Epithelial cell of esophagus (primary cell): ENCODE measurements at places on chromosomes 4 and X.
A peak's percentile ranks its signal among the peaks of the same experiment; 100 is the strongest.

GRCh38 chr4:158322109-158322508, 111.8 kb downstream of the TMEM144 start:
- DNase-seq: no peak

- no peak for DNase-seq
These were observed 491.9 kb downstream of the MID1IP1 start for GRCh38 chrX:39293203-39293602.

- DNase-seq: no peak
These were observed 1151.3 kb upstream of the IGFBP7 start for GRCh38 chr4:58261526-58261925.

- no peak for DNase-seq
These were observed 81.3 kb upstream of the TMEM33 start for GRCh38 chr4:41853973-41854372.

DNA sequence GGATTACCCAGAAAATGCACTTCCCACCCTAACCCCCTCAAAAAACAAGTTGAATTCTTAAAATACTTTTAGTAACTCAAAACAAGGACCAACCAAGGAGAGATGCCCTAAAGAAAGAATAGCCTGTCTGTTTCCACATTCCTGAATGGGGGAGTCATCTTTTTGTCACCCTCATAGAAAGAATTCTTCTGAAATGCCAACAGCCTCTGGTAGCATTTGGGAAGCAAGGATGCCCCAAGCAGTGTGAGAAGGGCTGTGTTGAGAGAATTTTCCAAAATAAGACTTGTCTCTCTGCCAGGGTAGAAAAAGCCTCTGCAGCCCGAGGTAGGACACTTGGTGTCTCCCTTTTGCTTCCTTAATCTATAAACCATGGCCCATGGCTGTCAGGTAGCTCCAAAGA, 173.1 kb upstream of the VCX3A start:
- DNase-seq: no peak

- no peak for DNase-seq
These were observed 31.1 kb downstream of the ART3 start for GRCh38 chr4:76105652-76106051.

DNA sequence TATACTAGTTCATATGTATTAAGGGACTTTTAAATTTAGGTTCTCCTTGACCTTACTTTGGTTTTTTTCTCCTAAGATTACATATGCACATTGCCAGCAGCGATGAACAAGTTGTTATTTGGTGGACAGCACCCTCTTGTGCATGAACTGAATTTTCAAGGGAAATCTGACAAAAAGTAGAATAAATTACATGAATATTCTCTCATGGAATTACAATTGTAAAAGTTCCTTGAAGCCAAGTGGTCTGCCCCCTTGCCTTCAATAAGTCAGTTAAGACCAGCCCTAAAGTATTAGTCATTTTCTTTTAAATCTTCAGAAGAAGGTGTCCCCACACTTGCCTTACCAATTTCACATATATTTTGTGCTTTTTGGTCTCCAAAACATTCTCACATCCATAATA, 30.7 kb upstream of the SMARCA5 start:
- peak; percentile 57 for DNase-seq

- DNase-seq: no peak
These were observed 25.3 kb upstream of the ZMAT1 start for GRCh38 chrX:101957174-101957573.

DNA sequence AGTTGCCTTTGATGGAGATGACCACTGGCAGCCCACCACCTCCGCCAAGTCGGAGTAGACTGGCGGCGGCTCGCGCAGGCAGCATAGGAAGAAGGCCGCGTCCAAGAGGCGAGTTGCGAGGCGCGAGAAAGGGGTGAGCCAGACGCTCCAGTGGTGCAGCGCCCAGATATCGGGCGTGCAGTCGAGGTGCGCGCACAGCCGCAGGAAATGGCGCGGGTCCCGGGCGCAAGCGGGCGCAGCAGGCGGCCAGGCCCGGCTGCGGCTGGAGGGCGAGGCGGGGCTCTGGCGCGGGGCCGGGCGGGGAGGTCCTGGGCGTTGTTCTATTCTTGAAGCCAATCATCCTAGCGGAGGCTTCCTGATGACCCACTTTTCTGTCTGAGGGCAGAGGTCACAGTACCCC, 13.2 kb upstream of the PGRMC1 start:
- DNase-seq: no peak

DNA sequence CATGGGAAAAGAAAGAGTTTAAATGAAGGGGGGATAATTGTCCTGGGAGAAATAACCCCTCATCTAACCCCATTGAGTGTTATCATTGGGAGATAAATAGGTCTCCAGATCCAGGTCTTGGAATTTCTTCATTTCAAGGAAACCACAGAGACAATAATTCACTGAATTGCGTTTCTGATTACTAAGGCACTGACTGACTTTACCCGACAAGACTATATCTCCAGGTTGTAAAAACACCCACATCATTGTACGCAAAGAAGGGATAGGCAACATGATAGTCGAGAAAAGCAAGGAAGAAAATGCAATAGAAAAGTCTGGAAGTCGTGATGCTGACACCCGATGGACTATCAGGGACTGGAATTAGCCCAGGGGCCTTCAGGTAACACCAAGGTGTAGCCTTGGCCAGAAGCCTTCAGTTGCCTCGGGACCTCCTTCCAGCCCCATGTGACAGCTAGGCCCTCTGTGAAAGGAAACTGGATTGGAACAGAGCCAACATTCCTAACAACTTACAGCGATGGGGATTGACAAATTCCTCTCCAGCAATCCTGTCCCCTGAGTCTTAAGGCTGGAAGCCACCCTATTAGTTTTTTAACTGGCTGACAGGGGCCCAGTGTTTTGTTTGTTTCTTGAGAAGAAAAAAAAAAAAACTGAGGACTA, 46.5 kb upstream of the RAB9B start:
- peak; percentile 66 for DNase-seq

- DNase-seq: no peak
These were observed 431.5 kb downstream of the DACH2 start for GRCh38 chrX:86579777-86580176.

DNA sequence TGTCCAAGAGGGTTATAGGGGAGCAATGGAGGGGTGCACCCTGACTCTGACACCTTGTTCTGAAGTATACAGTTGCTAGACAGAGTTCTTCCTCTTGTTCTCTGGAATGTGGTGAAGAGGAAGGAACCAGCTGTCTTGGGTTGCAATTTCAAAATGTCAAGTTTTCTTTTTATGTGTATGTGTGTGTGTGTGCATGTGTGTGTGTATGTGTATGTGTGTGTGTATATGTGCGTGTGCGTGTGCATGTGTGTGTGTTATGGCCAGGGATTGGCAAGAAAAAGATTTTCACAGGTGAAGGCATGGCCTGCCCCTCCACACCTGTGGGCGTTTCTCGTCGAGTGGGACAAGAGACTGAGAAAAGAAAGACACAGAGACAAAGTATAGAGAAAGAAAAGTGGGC, 81.6 kb upstream of the ADGRA3 start:
- DNase-seq: no peak

GRCh38 chr4:36323816-36324419, 42.5 kb downstream of the DTHD1 start:
- DNase-seq: no peak

GRCh38 chr4:10175626-10176025, 59.0 kb upstream of the WDR1 start:
- no peak for DNase-seq

DNA sequence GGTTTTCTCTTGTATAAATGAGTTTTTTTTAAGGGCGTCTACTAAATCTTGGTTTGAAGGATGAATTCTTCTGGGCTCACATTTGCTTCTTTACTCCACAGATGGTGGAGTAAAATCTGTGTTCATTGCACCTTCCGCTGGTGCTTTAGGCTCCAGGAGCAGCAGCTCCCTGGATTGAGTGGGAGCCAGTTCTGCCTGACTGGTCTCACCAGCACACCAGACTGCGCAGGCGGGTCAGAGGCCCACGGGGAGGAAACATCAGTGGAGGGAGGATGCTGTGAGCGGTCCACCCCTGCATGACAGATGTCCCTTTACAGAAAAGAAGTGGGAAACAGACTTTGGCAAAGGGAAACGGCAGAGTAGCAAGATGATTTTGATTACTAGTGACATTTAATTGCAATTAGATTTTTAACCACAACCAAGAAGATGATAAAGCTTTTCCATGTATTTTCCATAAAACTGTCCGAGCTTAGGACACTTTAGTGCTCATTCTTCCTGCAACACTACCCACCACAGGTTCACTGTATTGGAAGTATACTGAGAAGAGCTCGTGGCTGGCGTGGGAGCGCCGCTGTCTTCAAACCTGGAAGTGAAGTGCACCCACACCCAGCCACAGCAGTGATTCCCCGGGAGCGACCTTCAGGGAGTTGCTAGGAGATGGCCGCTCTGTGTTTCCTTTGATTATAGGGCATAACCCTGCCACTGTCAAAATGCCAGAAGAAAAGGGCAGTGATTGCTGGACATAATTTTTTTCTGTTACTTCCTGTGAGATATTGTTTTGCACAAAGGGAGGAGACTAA, 95.2 kb downstream of the SORBS2 start:
- DNase-seq: no peak

- DNase-seq: no peak
These were observed 45.9 kb upstream of the VEGFD start for GRCh38 chrX:15430076-15430475.

GRCh38 chr4:53582194-53582593, 9.1 kb downstream of the LNX1 start:
- DNase-seq: no peak

- no peak for DNase-seq
These were observed 47.0 kb upstream of the NAP1L5 start for GRCh38 chr4:88744609-88745008.

- DNase-seq: no peak
These were observed 93.1 kb downstream of the PSAPL1 start for GRCh38 chr4:7341491-7342222.

DNA sequence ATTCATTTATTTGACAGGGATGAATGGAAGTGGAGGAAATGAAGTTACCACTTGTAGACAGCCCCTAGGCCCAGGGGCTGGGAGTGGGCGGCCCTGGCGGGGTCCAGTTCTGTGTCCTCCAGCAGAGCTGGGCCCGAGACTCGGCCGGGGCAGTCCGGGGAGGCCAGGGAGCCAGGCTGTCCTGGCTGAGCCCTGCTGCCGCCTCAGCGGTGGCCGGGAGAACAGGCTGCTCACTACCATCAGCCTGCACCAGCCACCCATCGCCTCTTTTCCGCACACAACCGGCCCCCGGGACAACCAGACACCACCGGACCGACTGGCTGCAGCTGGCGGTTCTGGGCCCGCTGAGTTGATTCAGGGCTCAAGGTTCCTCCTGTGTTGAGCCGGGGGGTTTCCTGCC, 25.6 kb downstream of the CLDN34 start:
- DNase-seq: no peak

GRCh38 chr4:111639876-111640275, 505.4 kb upstream of the FAM241A start:
- DNase-seq: peak; percentile 78

DNA sequence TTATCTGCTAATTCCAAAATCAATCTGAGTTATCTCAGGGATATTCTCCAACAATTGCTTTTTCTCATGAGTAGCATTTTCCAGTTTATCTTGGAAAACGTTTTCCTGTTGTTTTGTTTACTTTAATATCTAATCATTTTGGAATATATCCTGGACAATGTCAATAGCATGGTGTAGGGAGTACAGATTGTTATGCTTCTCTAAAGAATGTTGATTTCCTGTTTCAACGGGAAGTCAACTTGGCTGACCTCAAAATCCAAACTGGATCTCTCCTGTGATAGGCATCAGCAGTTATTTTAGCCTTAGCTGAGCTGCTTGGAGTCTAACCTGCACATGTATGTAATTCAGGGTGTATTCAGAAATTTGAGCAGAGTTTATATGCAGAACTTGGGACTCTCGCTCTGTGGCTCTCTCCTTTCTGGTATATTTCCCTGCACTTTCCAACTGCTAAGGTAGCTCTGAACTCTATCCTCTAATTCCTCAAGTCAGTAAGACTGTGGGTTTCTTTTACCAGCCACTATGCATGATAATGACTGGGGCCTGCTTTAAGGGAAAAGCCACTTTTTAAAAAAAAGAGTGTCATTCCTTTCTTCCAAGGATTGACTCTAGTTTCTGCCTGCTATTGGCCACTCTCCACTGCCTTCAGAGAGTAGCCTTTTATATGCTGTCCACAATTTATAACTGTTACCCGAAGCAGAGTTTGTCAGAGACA, 7.7 kb downstream of the PRSS48 start:
- DNase-seq: no peak

GRCh38 chr4:54058171-54058570, 6.2 kb downstream of the CHIC2 start:
- no peak for DNase-seq

- no peak for DNase-seq
These were observed 1085.0 kb downstream of the CCSER1 start for GRCh38 chr4:91212211-91212610.

DNA sequence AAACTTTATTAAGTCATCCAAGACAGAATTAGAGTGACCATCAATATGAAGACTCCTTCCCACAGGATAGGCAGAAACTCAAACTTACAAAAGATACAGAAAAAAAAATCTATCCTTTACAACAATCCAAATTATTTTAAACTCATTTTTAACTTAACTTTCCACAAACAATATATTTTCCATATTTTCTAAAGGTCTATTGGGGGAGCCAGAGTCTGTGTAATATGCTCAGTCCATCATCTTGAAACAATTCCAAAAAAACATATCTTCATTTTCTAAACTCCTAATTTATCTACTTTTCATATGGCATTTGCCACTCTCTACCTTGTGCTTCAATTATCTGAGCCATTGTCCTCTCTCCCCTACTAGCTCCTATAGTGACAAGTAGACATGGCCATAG, 378.1 kb downstream of the PDGFC start:
- no peak for DNase-seq

DNA sequence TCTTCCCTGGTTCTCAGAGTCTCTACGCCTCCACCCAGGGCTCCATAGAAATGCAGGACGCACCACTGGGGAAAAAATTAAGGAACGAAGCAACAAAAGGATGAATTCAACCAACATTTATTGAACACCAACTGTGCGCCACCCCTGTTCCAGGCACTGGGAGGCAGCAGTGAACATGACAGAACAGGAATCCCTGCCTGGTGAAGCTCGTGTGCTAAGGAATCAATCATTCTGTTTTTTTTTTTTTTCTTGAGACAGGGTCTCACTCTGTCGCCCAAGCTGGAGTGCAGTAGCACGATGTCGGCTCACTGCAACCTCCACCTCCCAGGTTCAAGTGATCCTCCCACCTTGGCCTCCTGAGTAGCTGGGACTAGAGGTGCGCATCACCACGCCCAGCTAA, 1.9 kb upstream of the FTSJ1 start:
- peak; percentile 42 for DNase-seq

- DNase-seq: peak; percentile 65
These were observed 50.3 kb downstream of the AGA start for GRCh38 chr4:177391953-177392352.

DNA sequence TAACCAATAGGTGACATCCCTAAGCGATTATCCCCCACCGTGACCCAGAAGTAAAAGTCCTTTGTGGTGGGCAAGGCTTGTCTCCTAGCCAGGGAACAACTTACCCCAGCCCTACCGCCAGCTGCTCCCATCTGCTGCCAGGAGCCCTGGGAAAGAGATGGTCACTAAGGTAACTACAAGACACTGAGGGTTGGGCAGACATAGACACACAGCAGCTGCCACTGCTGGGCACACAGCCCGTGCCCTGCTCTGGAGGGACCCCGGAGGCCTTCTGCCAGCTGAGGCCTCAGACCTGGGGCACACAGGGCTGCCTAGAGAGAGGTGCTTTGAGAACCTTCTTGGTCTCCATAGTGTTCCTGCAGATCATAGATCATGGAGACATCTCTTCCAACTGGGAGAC, 53.0 kb upstream of the PROM1 start:
- DNase-seq: no peak

GRCh38 chr4:70002507-70002906, 6.7 kb downstream of the STATH start:
- no peak for DNase-seq
